Type B pancreatic cell (in vitro differentiated cells): ENCODE measurements at places on chromosomes 11 and 22.

DNA sequence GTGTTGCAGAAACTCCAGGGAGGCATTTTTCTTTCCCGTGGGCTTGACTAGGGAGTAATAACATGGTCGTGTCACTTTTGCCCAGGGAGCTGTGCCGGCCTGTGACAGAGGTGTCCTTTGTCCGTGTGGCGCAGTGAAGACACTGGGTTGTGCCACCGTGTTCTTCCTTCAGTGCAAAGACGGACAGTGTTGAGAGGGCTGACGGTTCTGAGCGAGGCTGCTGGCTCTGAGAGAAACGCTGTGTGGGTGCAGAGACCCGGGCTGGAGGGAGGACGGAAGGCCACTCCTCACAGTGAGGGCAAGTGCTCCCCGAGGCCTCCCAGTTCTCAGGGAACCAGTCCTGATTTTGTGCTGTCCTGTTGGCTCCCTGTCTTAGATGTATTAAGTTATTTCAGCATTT, 20.2 kb downstream of the NUP50 start:
- DNase-seq = no peak

DNA sequence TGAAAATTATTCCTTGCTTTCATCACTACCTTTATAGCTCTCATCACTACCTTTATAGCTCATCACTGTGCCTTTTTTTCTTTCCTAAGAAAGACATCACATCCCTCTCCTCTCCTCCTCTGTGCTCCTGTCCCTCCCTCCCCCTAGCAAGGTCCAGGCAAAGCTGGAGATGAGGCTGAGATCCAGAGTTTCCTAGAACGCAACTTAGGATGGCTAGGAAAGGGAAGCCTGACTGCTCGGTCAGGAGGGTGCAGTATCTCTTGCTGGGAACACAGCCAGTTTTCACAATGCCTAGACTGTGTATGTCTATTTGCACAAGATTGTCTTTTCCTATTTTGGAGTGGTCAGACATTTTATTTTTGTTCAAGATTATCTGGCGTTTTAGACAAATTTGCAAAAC, 24.7 kb downstream of the TUB start:
- DNase-seq = no peak

DNA sequence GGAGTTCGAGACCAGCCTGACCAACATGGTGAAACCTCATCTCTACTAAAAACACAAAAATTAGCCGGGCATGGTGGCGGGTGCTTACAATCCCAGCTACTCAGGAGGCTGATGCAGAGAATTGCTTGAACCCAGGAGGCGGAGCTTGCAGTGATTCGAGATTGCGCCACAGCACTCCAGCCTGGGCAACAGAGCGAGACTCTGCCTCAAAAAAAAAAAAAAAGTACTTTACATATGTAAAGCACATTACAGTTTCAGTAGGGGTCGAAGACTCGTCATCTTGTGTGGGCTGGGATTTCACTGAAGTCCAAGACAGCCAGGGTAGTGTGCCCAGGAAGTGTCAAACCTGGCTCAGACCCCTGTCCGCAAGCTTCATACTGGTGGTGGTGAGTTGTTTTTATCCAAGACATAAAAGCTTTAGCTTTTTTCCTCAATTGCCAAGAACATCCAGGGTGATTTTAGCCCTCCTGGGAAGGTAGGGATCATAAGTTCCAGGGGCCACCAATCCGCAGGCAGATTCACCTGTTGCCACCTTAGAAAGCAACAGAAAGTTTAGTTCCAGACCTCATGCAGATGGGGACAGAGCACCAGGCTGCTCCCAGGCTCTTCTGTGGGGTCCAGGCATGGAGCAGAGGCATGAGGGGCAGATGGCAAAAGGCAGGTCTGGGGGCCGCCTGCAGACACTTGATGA, 21.6 kb upstream of the ADORA2A start:
- no peak for DNase-seq

DNA sequence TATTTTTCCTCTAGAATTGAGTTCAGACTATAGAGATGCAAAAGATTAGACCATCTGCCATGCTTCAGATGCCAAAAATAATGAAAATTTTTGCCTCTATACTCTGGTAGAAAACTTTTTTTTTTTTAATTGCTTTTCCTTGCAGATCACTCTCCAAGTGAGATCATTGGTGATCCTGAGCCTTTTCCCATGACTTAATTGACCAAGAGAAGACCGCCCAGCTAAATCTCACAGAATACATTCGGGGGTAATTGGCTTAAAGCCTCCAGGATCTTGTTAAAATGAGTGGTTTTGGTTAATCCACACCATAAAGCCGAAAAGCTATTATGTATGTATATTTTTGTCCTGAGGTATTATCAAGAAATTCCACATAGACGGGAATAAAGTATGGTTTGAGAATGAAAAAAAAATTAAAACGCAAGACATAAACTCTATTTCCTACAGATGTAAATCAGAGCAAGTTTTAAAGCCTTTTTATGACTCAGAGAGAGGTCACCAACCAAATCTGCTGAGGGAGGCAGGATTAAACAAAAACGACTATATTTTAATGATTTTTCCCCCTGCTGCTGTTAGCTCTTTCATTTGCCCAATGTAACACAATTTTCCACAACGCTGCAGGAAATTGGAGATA, 64.0 kb downstream of the PARVA start:
- DNase-seq = no peak

- DNase-seq = no peak
These were observed 9.7 kb upstream of the LRP5 start for GRCh38 chr11:68302670-68303069.

DNA sequence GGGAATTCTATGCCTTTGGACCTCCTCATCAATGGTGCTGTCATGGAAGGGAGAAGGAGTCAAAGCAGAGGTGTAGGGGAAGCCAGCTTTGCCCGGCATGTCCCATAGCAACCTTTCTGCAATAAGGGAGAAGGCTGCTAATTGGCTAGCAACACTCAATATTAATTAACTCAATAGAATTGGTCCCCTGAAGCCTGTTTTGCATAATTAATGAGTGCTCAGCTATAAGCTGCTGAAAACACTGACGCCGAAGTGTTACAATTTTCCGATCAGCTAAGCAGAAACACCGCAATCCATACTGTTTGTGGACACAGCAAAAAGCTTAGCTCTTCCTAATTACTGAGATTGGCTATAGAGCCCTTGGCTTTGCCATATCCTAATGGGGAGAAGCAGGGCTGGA, 245.0 kb downstream of the CSNK2A3 start:
- DNase-seq = no peak

DNA sequence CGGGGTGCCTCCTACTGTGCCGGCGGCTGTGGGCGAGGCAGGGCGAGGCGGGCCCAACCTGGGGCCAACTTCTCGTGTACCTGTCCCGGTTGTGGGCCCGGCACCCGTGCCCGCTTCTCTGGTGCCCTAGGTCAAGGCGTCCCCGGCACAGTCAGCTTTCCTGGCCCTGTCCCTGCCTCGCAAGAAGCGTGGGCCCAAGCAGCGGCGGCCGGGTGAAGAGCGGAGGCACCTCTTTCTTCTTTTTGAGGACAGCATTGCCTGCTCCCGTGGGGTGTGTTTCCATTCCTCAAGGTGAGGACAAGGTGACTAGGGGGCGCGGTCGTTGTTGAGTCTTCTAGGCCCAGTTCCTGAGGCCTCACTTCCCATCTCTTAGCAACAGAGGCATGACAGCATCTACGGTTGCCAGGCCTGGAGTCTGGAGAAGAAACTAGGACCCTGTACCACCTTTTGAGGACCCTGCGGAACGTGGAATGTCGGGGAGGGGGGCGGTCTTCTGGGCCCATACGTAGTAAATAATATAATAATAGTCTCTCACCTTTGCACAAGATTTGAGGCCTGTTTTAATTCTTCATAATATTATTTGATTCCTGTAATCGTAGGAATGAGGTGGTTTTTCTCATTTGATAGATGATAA, 418 bp downstream of the ACO2 start:
- no peak for DNase-seq

- DNase-seq = no peak
These were observed 29.1 kb downstream of the TRIM29 start for GRCh38 chr11:120108785-120109168.

DNA sequence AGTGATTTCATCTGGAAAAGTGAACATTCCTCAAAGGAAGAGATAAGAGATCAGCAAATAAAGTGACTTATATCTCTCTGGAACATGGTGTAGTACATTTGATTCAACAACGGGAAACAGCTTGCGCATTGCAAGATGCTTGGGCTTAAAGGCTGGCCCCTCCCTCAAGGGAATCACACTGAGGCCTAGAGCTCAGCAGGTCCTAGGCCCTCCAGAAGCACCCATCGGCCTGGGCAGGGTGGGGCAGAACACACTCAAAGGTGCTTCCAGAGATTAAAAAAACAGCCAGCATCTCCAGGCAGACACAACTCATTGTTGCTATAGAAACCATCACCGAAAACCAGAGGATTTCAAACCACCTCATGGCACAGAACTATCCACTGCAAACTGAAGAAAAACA, 69.0 kb upstream of the ARFGAP3 start:
- DNase-seq = no peak

- DNase-seq = no peak
These were observed 70.9 kb upstream of the SORL1-AS1 start for GRCh38 chr11:121523581-121524232.

GRCh38 chr11:13384908-13385640, 77.9 kb downstream of the BTBD10 start:
- no peak for DNase-seq

GRCh38 chr11:62671608-62672389, at the start of the genes LBHD1 and UQCC3:
Gene LBHD1 (minus strand): TSS chr11:62672267. CDS start chr11:62670031, 2,236 bp downstream.
Gene UQCC3 (plus strand): TSS chr11:62671673. CDS start chr11:62671746, 73 bp downstream.
- no peak for DNase-seq

DNA sequence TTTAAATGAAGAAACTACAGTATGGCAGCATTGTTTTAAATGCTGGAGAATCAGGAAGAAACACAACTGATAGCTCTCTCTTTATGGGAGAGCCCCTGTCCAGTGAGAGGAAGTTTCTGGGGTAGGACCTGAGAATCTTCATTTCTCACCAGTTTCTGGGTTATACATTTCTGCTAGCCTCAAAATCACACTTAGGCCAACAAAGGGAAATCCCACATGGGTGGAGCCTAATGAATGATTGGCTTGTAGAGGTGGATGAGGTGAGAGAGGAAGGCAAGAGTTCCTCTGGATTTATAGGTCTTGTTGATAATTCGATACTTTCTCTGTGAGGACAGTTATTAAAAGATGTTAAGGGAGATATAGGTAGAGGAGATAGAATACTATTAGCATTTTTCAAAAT, 1397.3 kb upstream of the TENM4 start:
- no peak for DNase-seq

DNA sequence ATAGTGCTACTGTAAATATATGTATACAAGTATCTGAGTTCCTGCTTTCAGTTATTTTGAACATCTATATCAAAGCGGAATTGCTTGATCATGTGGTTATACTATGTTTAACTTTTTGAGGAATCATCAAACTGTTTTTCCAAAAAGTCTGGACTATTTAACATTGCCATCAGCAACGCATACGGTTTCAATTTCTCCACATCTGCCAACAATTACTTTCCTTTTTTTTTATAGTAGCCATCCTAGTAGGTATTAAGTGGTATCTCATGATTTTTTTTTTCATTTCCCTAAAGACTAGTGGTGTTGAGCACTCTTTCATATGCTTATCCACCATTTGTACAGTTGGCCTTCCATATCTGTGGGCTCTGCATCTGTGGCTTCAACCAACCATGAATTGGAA, 1.3 kb upstream of the UBE4A start:
- no peak for DNase-seq

- no peak for DNase-seq
These were observed 10.5 kb upstream of the PHOX2A start for GRCh38 chr11:72254299-72254993.
